ENCODE measurements at places on chromosomes 5 and 9. TPM values are rescaled to one million over a fixed set of nuclear protein-coding genes. Genes with fewer than 3 reads are reported as not detected.

GRCh38 chr5:61346511-61346910 lies 14.5 kb downstream of the ZSWIM6 start:
- DNase-seq, result no peak
- no peaks in the 10 kb centered on the region for H3K4me1 ChIP-seq
- H3K27me3 ChIP-seq, result no peaks in the 10 kb centered on the region

DNA sequence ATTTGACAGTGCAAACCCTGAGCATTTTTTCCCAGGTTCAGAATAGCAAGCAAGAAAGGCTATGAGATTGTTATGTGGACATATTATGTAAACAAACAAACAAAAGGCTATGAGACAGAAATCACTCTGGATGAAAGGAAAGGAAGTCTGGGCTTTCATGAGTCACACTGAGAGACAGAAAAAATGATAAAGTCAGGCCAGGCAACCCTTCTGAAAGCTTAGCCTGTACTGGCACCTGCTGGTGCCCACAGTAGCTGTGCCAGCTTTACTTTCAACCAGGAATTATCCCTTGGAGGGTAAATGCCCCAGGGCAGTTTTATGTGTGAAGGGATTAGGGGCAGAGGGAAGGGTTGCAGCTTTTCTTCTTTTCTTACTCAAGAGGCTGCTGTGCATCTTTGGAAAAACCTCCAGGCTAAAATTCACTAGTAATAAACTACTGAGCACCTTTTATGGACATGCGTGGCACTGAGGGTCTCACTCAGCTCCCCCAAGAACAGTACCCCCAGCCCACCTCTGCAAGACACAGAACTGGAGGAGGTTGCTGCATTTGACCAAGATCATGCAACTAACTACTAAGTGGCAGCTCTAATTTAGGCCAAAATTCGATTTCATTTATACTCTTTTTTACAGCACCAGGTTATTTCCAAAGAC lies 41.7 kb downstream of the ACTL7B start:
- H3K4me1 ChIP-seq, result peaks cover 2% of the 10 kb centered on the region
- DNase-seq, result no peak
- H3K36me3 ChIP-seq, result no peaks in the 10 kb centered on the region
- no peak overlapping the region for H3K27ac ChIP-seq
- no peak overlapping the region for H3K4me3 ChIP-seq
- H3K27me3 ChIP-seq, result peaks cover 8% of the 10 kb centered on the region

Gene PRDM9
- not detected for total RNA-seq

Gene HNRNPH1
- 954 TPM for total RNA-seq

DNA sequence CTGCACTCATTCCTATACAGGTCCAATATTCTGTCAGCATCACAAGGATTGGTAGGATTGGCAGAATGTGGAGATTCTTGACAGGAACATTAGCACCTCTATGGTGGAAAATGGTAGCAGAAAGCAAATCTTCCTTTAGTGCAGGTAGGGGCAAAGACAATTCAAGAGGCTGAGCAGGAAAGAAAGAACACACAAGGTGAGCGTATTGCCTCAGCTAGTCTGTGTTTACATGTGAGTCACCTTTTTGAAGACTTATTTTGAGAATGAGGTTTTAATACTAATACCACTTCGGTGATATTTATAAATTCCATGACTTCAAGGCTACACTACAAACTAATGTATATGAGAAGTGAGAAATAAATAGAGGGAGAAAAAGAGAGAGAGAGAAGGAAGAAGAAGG lies 717.0 kb downstream of the BRINP1 start:
- H3K4me1 ChIP-seq, result no peaks in the 10 kb centered on the region
- no peak for DNase-seq
- no peaks in the 10 kb centered on the region for H3K36me3 ChIP-seq
- H3K27me3 ChIP-seq, result no peaks in the 10 kb centered on the region

DNA sequence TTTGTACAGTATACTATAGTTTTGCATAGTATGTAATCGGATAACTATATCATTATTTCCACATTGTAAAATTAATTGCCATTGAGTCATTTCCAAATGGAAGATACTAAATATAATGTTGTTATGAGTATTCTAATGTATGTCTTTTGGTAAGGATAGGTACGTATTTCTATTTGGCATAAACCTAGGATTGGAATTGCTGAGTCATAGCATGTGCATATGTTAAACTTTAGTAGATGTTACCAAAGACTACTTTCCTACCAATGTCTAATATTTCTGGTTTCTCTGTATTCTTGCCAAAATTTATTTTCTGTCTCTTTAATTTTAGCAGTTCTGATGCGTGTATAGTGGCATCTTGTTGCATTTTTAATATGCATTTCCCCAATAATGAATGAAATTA lies 825.1 kb upstream of the ARRDC3 start:
- H3K27me3 ChIP-seq, result no peaks in the 10 kb centered on the region
- no peak overlapping the region for H3K4me3 ChIP-seq
- no peaks in the 10 kb centered on the region for H3K36me3 ChIP-seq

Gene ITGA1
- 3.2 TPM for total RNA-seq

DNA sequence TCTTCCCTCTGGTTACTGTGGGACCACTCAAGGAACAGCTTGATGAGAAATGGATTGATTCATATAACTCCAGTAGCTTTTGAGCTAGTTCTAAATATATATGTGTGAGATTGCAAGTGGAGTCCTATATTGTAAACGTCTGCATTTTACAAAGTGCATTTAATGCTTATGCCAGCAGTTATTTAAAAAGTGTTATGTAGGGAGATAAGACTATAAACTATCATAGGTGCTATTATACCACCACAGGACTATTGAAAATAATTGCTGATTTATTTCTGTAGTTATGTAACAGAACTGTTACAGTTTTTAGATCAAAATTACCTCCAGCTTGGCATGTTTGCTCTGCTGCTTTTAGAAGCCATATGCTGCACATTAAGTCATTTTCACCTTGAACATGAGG lies 36.2 kb downstream of the PTCD2 start:
- H3K27ac ChIP-seq, result no peak overlapping the region
- no peak for DNase-seq

GRCh38 chr5:43007911-43008362 lies 32.2 kb downstream of the ANXA2R start:
- H3K27me3 ChIP-seq, result no peaks in the 10 kb centered on the region
- peak overlapping the region; percentile 97 for H3K27ac ChIP-seq
- DNase-seq, result peak; percentile 92
- H3K4me1 ChIP-seq, result peaks cover 44% of the 10 kb centered on the region
- H3K4me3 ChIP-seq, result peak overlapping the region; percentile 80

DNA sequence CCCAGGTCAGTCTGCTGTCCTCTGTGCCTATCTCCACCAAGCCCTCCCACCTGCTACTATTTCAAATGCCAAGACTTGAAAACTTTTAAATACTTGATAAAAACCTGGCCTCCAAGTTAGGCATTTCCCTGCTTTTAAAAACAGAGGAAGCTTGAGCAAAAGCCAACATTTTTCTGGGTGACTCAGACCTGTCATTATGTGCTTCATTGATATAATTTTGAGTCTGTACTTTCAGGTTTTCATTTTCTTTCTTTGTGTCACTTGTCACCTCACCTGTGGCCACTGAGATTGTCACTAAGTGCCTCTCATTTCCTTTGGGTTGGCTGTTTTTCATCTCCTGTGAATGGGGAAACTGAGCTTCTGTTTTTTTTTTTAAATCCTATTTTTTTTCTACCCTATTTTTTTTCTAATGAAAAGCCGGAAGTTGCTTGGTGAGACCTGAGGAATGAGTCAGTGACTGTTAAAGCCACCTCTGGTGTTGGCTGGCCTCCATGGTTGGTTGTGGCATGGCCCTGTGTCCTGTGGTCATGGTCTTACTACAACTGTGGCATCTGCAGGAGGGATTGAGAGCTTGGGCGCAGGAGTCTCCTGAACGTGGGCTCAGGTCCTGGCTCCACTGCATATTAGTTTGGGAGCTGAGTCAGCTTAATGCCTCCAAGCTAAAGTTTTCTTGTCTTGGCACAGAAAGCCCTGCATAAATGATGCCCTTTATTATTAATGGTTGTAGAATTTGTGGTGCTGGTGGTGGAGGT lies 56.7 kb downstream of the ARHGAP26 start:
- DNase-seq, result no peak
- no peaks in the 10 kb centered on the region for H3K36me3 ChIP-seq
- no peaks in the 10 kb centered on the region for H3K27me3 ChIP-seq
- peaks cover 42% of the 10 kb centered on the region for H3K4me1 ChIP-seq
- H3K27ac ChIP-seq, result no peak overlapping the region

Gene PCDHB3
- total RNA-seq, result not detected

Gene SH3TC2
- not detected for total RNA-seq

GRCh38 chr5:958701-959571 lies 49.7 kb upstream of the NKD2 start:
- no peak overlapping the region for H3K27ac ChIP-seq
- no peak overlapping the region for H3K4me3 ChIP-seq
- H3K27me3 ChIP-seq, result peaks cover 18% of the 10 kb centered on the region

DNA sequence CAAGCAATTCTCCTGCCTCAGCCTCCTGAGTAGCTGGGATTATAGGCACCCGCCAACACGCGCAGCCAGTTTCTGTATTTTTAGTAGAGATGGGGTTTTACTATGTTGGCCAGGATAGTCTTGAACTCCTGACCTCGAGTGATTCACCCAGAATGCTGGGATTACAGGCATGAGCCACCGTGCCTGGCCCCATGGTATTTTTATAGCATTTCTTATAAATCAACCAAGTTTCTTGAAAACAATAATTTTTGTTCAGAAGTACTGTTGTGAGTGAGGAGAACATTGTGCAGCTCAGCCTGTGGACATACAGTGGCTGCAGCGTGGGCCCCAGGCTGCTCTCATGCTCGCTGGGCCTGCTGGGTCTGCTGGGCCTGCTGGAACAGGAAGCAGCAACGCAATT lies 45.3 kb downstream of the MAP1B start:
- no peaks in the 10 kb centered on the region for H3K36me3 ChIP-seq
- H3K27ac ChIP-seq, result no peak overlapping the region
- no peaks in the 10 kb centered on the region for H3K4me1 ChIP-seq
- no peak for DNase-seq
- H3K27me3 ChIP-seq, result peaks cover 14% of the 10 kb centered on the region

DNA sequence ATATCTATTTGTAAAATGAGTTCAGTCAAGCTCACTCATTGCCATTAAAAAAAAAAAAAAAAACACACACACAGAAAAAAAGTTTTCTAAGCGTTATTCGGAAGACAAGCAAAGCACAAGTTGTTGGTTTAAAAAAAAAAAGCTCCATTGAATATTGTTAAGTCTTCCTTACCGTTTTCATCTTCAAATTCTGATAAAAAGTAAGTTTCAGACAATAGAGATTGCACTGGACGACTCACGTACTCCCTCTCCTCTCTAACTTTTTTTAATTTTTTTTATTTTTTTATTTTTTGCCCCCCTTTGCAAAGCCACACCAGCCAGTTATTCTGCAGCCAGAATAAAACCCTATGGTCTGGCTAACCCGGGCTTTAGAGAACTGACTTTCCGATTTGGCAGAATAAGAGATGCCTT lies 544 bp downstream of the ADAMTS6 start:
- H3K4me1 ChIP-seq, result peaks cover 20% of the 10 kb centered on the region
- no peak overlapping the region for H3K4me3 ChIP-seq
- peak overlapping the region; percentile 93 for H3K27ac ChIP-seq
- H3K27me3 ChIP-seq, result peaks cover 5% of the 10 kb centered on the region
- no peaks in the 10 kb centered on the region for H3K36me3 ChIP-seq

Gene TAS2R1
- not detected for total RNA-seq

- H3K4me3 ChIP-seq, result no peak overlapping the region
- no peaks in the 10 kb centered on the region for H3K27me3 ChIP-seq
- DNase-seq, result no peak
- peaks cover 34% of the 10 kb centered on the region for H3K4me1 ChIP-seq
Observed at GRCh38 chr9:110140276-110140675, 67.7 kb downstream of the C9orf152 start.

Gene GABRA1
- total RNA-seq, result not detected

GRCh38 chr9:78577156-78577906 lies 280.4 kb downstream of the PSAT1 start:
- H3K27me3 ChIP-seq, result no peaks in the 10 kb centered on the region
- H3K27ac ChIP-seq, result no peak overlapping the region
- no peak for DNase-seq
- no peak overlapping the region for H3K4me3 ChIP-seq
- H3K4me1 ChIP-seq, result no peaks in the 10 kb centered on the region

GRCh38 chr5:142507531-142508372 lies 178.1 kb downstream of the FGF1 start:
- DNase-seq, result no peak
- H3K4me1 ChIP-seq, result peaks cover 18% of the 10 kb centered on the region
- no peak overlapping the region for H3K27ac ChIP-seq
- no peaks in the 10 kb centered on the region for H3K36me3 ChIP-seq

GRCh38 chr9:113184539-113184938 lies 33.7 kb downstream of the SLC31A2 start:
- peaks cover 63% of the 10 kb centered on the region for H3K36me3 ChIP-seq
- no peak for DNase-seq
- H3K27ac ChIP-seq, result no peak overlapping the region

- no peak overlapping the region for H3K4me3 ChIP-seq
- no peaks in the 10 kb centered on the region for H3K36me3 ChIP-seq
- DNase-seq, result no peak
- H3K27ac ChIP-seq, result no peak overlapping the region
- no peaks in the 10 kb centered on the region for H3K4me1 ChIP-seq
Observed at GRCh38 chr5:174064171-174064570, 18.7 kb downstream of the NSG2 start.

GRCh38 chr5:2534251-2534650 lies 217.2 kb downstream of the IRX2 start:
- H3K4me1 ChIP-seq, result peaks cover 3% of the 10 kb centered on the region
- H3K36me3 ChIP-seq, result no peaks in the 10 kb centered on the region
- H3K27me3 ChIP-seq, result no peaks in the 10 kb centered on the region

DNA sequence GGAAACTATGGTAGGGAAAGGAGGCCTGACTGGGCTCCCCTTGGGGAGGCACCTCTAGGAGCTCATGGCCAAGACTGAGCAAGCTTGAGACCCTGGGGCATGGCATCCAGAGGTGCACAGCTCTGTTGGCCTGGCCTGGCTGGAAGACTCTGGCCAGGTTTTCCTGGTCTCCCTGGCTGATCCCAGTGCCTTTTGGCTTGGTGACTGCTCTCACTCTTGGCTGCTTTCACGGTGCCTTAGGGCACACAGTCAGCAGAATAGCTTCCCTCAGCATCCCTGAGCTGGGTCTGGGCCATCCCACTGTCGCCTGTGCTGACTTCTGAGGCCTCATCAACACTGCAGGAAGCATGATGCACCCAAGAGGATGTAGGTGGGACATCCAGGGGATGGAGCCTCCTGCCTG lies 13.4 kb upstream of the DELE1 start:
- H3K27ac ChIP-seq, result no peak overlapping the region
- peaks cover 7% of the 10 kb centered on the region for H3K4me1 ChIP-seq
- H3K4me3 ChIP-seq, result no peak overlapping the region
- no peak for DNase-seq

- DNase-seq, result no peak
- no peak overlapping the region for H3K4me3 ChIP-seq
- no peaks in the 10 kb centered on the region for H3K36me3 ChIP-seq
- peaks cover 4% of the 10 kb centered on the region for H3K27me3 ChIP-seq
- H3K27ac ChIP-seq, result no peak overlapping the region
Observed at GRCh38 chr9:95650720-95651119, 133.9 kb upstream of the PTCH1 start.

DNA sequence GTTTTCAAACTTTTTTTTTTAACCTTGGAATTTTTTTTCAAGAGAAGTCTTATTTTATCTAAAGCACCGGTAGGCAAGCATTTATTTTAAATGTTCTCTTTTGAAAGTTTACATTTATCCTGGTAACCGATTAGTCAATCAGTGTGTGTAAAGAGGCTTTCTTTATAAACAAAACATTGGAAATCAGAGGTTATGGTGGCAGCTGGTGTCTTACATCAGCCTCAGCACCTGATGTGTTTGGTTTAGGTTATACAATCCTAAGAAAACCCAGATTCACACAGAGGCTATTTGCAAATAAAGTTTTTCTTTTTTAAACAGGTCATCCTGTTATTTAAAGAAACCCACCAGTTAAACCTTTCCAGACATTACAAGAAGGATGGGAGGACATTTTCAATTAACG lies 173.3 kb upstream of the GDNF start:
- H3K4me3 ChIP-seq, result no peak overlapping the region
- H3K27me3 ChIP-seq, result no peaks in the 10 kb centered on the region
- no peaks in the 10 kb centered on the region for H3K36me3 ChIP-seq

Measured in activated CD4-positive, alpha-beta T cell treated with anti-CD3 and anti-CD28 coated beads, Interleukin-2, amount 10 ng/mL, durations not matched to agents 7 days and 5 days (primary cell).